ENCODE measurements at places on chromosomes 7 and 10. TPM values are rescaled to one million over a fixed set of nuclear protein-coding genes. Genes with fewer than 3 reads are reported as not detected.

The DDIT4 gene
- total RNA-seq, result 193 TPM

The LIPK gene
- not detected for total RNA-seq

The TAS2R3 gene
- 0.89 TPM for total RNA-seq

The NPTX2 gene
- total RNA-seq, result 6.7 TPM

The PAX2 gene
- total RNA-seq, result not detected

- no peak for DNase-seq
These were observed 17.2 kb upstream of the GRB10 start for GRCh38 chr7:50799873-50800272.

GRCh38 chr10:2974083-2974482, 93.3 kb upstream of the PFKP start:
- DNase-seq, result no peak

- DNase-seq, result peak; percentile 90
These were observed 85.3 kb upstream of the ANKRD1 start for GRCh38 chr10:91006001-91006751.

DNA sequence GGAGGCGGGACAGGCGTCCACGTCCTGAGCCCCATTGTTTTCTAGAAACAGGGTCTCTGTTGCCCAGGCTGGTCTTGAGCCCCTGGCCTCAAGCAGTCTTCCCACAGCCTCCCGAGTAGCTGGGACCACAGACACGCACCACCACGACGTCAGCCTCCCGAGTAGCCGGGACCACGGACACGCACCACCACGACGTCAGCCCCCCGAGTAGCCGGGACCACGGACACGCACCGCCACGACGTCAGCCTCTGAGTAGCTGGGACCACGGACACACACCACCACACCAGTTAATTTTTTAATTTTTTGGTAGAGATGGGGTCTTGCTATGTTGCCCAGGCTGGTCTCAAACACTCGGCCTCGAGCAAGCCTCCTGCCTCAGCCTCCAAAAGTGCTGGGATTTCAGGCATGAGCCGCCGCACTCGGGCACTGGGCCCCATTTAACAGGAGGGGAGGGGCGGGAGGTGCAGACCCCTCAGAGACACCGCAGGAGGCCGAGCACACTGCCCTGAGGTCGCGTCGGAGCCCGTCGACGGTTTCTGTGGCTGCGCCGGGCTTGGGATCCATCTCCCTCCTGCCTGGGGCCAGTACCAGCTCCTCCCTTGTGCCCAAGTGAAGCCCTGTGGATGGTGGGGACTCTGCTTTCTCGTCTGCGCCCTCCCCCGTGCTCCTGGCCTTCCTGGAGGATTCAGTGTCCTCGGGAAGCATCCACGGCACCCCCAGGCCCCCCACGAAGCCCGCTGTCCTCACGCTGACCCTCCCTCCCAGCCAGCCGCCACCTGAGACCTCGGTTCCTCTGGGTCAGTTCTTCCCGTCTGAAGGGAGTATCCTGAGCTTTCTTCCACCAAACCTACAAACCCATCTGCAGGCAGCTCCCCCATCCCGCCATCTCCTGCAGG, 13.0 kb downstream of the FAM20C start:
- no peak for DNase-seq

GRCh38 chr7:55516409-55516808, 55.9 kb downstream of the VOPP1 start:
- no peak for DNase-seq

DNA sequence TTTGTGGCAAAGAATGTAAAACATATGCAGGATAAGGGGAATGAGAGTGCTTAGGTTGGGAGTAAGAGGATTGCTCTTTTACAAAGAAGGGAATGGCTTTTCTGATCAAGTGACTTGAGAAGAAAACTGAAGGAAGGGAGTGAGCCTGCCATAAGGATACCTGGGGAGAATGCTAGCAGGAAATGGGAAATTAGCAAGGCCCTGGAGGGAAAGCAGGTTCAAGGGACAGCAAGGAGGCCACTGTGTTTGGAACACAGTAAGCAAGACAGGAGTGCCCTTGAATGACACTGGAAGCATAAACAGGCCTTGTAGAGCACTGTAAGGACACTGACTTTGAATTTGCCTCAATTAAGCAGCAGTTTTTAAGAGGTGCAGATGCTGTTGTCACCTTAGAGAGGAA, 1069.9 kb downstream of the DNAJB9 start:
- no peak for DNase-seq

- DNase-seq, result no peak
These were observed 14.8 kb upstream of the ASL start for GRCh38 chr7:66060796-66061195.

DNA sequence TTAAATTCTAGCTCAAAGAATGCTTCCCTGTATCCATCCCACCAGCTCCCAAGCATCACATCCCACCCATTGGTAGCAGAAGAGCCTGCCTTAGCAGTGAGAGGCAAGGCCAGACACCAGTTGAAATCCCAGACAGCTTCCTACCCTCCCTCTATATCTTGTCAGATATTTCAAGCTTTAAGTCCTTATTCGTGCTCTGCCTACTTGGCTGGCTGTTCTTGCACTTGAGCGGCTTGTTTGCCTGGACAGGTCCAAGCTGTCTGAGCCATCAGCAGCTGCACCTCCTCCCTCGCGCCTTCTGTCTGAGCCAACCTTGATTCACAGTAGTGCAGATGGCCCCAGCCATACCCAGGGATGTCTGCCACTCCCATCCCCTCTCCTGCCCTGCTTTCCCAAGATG, 16.4 kb downstream of the LRRC4 start:
- no peak for DNase-seq

DNA sequence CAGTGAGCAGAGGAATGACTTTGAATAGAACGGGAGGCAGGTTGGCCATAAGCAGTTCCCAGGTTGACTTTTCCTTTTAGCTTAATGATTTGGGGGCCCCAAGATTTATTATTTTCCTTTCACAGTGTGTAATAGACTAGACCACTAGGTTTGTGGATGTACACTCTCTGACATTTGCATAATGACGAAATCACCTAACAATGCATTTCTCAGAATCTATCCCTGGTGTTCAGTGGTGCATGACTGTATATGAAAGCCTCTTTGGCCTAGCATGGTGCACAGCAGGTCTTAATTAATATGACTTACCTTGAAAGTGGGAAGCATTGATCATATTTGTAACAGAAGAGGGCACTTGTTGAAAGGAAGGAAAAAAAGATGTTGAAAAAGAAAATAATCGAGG, 761.9 kb downstream of the TYW1 start:
- no peak for DNase-seq

DNA sequence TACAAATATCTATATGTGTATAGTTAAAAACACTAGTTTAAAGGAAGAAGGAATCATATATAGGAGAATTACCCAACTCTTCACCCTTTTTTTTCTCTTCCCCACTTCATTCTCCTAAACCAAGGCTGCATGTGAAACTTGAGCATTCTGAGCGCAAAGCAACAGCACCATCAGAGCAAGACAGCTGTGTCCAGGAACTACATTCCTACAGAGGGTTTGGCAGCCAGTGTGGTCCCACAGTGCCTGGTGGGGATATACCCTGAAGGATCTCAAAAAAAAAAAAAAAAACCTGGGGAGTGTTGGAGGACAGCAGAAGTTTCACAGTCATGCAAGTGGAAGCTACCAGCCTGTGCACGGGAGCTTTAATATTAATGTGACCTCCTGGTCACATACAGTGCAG, 310.4 kb downstream of the CTNNA3 start:
- DNase-seq, result no peak

DNA sequence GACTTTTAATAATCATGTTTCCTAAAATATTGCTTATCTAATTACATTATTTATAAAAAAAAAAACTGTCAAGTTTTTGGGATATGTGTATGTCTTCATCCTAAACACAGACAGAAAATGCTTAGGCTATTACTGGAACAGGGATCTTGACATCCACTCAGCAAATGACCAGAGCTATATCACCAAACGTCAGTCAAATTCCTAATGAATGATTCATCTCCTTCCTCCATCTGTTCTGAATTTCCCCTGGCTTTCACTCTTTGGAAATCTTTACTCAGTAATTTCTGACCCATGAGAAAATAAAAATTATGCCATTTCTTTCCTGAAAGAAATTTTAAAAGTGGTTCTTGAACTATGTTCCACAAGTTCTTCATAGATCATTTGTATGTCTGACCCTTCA, 552.4 kb upstream of the KCND2 start:
- DNase-seq, result peak; percentile 80

DNA sequence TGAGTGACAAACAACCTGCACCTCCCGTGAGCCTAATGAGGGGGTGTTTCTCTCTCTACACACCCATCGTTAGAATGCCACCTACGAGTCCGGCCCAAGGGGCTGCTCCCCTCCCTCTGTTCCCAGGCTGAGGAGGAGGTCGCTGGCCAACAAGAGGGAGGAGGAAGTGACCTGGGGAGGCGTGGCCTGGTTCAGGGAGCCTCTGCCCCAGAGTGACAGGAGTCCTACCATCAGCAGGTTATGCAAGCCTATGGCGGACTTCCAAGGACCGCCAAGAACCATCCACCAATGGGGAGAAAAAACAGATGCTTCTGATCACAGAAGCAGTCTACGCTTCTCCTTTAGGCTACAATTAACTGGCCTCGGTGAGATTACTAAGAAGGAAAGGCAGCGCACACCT, 12.3 kb upstream of the EGFR start:
- no peak for DNase-seq

GRCh38 chr10:59073456-59074053, 102.9 kb upstream of the PHYHIPL start:
- no peak for DNase-seq

DNA sequence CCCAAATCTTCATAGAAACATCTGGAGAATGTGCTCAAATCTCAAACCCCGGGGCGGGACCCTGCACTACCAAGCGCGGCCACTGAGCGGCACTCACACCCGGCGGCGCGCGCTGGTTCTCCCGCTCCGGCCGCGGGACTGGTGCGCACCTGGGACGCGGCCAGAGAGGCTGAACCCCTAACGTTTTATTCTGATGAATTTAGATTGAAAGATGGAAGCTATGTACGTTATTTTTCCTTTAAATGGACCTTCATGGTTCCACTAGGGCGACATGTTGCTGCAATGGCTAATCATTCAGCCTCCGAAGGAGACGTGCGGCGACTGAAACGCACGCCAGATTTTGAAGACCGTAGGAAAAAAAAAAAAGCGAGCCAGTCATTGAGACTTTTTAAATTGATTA, 107.0 kb upstream of the INSIG1 start:
- DNase-seq, result no peak

- no peak for DNase-seq
These were observed 42.2 kb upstream of the GRB10 start for GRCh38 chr7:50824882-50825281.

GRCh38 chr10:132447446-132448247, 50.6 kb downstream of the PWWP2B start:
- DNase-seq, result no peak

DNA sequence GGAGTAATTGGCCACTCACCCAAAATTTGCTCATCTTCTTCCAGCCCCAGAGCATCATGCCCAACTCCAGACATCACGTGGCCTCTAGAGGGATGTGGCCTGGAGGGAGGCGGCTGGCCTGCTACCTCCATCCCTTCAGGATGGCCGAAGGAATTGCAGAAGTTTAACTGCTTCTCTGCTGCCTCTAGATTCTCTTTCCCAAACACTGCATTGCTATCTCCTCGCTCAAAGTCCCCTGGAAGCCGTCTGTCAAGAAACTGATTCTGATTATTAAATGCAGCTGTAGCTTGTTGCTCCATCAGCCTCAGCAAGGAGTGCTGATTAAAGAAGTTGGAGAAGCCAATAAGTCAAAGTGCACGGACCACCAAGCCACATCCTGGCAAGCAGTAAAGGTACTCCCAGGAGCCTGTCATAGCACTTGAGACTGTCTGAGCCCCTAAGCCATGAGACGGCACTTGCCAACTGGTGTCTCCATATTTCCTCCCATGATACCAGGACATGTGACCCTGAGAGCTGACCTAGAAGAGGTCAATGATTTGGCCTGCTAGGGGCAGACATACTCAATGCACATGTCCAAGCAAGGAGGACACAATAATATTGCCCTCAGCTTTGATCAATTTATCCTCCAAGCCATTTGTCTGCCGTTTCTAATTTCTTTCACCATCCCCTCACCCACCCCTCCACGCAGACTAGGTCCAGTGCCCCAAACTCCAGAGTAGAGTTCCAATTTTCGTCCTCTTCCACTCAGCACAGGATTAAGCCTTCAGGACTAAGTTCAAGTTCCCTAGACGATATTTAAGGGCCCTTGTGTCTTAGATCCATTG, 84.2 kb downstream of the TBXAS1 start:
- no peak for DNase-seq

DNA sequence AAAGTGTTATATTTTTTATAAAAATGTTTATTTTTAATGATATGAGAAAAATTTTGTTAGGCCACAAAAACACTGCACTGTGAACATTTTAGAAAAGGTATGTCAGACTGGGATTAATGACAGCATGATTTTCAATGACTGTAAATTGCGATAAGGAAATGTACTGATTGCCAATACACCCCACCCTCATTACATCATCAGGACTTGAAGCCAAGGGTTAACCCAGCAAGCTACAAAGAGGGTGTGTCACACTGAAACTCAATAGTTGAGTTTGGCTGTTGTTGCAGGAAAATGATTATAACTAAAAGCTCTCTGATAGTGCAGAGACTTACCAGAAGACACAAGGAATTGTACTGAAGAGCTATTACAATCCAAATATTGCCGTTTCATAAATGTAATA, 64.8 kb upstream of the CAPZA2 start:
- DNase-seq, result no peak

GRCh38 chr10:103660364-103661197, 167.1 kb downstream of the NEURL1 start:
- DNase-seq, result no peak

- DNase-seq, result no peak
These were observed 29.4 kb downstream of the HIPK2 start for GRCh38 chr7:139748373-139748765.

DNA sequence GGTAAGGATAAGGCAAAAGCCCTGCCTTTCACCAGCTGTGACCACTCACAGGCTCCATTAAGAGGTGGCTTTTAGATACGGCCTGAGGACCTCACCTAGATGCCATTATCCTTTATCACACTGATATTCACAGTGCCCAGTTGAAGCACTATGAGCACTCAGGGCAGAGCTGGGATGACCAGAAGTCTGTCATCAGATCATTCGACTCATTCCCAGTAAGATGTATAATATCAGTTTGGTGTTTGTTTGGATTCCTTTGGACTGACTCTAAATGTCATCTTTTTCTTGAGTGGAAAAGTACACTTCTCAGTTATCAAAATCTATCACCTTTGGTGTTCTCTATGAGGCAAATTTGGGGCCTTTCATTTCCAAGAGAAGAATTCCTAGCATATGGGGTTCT, 18.7 kb downstream of the CCDC136 start:
- DNase-seq, result no peak

DNA sequence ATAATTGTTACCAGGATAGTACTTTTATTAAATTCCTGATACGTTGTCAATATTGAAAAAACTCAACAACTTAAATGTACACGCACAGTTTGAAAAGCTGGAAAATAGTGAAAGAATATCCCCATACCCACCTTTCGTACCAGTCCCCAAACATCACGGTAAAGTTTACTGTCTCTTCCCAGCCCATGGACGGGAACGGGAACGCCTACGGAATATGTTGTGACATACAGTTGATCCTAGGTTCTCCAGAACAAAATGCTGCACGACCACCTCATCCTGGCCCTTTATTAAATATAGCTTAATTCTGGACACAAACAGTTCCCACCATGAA, 527 bp upstream of the BCAP29 start:
- peak; percentile 23 for DNase-seq

Data from dermis microvascular lymphatic vessel endothelial cell (primary cell).